ENCODE measurements at places on chromosomes 1 and 21.

DNA sequence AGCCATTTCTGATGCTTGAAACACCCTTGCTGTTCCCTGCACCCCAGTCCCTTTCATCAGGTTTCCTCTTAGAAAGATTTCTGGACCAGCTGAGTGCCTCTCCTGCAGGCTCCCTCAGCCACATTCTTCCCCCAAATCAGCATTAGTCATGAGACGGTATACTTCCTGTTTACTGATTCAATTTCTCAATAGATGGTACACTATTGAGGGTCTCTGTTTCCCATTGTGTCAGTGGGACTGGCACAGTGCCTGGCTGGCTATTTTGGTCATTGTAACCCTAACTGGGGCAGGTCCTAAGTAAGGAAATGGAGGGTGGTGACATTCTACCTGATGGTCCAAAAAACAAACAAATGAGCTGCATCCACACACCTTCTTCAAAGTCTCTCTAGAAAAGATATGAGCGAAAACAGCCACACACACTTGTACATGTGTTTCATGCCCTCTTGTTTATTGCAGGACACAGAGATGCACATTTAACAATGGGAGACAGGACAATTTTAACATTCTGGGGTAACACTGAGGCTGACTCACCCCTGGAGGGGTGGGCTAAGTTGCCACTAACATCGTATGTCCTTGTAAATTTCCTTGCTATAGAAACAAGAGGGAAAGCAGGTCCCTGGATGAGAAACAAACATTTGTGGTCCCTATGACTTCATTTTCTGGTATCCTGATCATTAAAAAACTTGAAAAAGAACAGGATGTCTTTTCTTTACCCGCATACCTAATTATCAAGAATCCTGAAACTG is 77.5 kb downstream of the RRAGC start:
- no peak for DNase-seq

DNA sequence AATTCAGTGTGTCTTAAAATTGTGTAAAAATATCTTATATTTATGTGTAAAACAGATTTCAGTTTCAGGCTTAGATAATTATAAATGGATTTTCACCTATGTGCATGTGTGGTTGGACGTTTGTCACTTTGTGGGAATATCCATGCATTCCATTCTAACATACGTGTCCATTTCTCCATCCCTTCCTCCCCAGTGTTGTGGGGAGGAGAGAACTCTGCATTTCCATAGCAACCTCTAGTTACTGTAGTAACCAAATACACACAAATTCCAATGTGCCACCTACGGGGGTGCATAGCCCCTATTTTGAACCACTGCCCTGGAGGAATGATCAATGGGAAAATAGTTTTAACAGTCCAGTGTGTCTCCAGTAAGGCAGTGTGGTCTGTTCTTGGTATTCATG is 79.0 kb downstream of the RASAL2 start:
- no peak for DNase-seq

DNA sequence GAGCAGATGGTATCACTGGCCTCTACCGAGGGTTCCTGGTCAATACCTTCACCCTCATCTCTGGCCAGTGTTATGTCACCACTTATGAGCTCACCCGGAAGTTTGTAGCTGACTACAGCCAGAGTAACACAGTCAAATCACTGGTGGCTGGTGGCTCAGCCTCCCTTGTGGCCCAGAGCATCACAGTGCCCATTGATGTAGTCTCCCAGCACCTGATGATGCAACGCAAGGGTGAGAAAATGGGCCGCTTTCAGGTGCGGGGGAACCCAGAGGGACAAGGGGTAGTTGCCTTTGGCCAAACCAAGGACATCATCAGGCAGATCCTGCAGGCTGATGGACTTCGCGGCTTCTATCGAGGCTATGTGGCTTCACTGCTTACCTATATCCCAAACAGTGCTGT is 6.1 kb downstream of the SLC25A44 start:
- DNase-seq, result no peak

DNA sequence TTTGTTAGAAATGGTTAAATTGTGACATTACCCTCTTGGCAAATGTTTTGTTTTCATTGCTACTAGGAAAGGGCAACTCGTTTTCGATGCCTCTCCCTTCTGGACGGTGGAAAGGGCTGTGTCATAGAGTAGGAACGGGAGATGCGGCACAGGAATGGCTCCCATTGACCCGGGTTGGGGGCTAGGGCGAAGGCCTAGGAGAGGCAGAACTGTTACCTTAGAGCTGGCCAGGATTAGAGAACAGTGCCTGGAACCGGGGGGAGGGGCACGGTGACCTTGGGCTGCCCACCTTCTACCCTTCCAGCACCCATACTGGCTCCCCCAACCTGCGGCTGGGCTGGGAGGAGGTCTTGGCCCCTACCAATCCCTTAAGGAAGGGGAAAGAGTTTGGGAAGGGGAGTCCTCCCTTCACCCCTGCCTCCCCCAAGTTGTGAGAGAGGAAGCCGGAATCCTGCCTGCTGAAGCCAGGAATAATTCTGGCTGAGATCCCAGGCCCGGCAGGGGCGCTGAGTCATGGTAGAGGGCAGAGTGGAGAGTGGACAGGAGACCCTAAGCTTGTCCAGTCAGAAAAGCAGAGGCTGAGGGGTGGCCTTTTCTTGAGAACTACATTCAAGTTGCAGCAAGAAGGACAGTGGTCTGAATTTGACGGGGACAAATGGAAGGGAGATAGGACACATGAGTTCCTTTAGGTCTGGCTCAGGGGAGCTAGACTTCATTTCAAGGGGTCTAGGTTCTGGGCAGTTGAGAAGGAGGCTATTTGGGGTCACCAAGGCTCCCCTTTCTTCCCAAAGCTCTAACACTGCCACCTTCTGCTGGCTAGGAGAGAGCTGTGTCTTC is 8.2 kb downstream of the LMNA start:
- DNase-seq, result peak; percentile 67

- DNase-seq, result no peak
Measured at GRCh38 chr1:1084372-1085170, 10.5 kb upstream of the RNF223 start.

GRCh38 chr1:42128964-42129363 is 24.2 kb upstream of the GUCA2B start:
- no peak for DNase-seq

- no peak for DNase-seq
Measured at GRCh38 chr1:67135354-67135753, 584 bp upstream of the C1orf141 start.

GRCh38 chr1:227805606-227806197 is 9.8 kb upstream of the PRSS38 start:
- no peak for DNase-seq

DNA sequence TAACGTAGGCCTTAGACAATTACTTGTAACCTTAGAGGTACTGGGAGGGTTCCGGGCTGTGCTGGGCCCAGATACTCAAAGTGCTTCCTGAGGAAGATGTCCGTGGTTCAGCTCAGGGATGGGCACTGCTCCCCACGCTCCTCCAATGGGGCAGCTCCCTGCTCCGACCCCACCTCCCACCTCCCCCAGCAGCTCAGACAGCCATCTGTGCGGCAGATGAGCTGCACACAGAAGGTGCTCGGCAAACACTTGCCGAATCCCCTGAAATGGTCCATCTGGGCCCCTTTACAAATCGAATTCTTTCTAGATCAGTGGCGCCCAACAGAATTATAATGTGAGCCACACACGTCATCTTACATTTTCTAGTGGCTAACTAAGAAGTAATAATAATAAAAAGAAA is 242.4 kb upstream of the RAB4A start:
- peak; percentile 86 for DNase-seq

DNA sequence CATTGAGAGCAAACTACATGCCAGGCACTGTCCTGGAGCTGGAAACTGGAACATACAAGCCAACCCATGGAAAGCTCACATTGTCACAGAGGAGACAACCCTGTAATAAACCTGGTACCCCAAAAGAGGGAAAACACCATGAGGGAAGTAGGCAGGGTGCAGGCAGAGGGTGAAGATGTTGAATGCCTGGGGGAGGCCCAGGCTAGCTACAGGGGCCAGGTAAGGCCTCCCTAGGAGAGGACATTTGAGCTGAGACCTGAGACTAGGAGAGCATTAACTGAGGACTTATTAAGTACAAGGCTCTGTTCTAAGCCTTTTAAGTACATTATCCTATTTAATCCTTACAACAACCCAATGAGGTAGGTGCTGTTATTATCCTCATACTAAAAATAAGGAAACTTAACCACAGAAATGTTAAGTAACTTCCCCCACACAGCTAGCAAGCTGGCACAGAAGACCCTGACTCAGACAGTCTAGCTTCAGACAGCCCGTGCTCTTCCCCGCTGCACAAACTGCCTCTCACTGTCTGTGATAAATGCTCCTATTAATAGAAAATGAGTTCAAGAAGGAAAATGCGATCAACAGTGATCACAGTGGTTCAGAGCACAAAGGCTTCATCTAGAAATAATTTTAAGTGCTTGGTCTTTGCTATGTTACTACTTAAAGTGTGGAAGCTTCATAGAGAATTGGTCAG is 41.8 kb downstream of the ZNF281 start:
- peak; percentile 60 for DNase-seq

DNA sequence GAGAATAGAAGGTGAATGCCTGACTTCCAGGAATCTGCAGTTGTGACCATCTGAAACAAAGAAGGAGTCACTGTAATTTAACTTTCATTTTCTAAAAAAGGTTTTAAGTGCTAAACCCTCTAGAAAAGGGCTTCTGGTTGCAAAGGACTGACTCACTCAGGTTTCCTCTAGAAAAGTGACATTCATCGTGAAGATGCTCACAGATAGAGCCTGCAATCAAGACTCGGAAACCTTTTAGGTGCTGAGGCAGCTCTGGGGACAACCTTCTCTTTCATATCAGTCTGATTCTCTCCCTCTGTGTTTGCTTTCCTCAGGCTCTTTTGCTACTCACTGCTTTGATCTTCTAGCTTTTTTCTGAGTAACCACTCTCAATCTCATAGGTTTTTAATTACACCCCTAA is 8.2 kb downstream of the BCL9 start:
- DNase-seq, result no peak
